ENCODE measurements at places on chromosomes 7 and 10.

- DNase-seq, result no peak
These were observed 91.6 kb downstream of the KCNMA1 start for GRCh38 chr10:77546042-77546441.

GRCh38 chr7:70470746-70471145 is 661.2 kb upstream of the GALNT17 start:
- no peak for DNase-seq

GRCh38 chr7:94088560-94088959 is 84.4 kb upstream of the BET1 start:
- DNase-seq, result peak; percentile 22

GRCh38 chr7:78179211-78179610 is 380.6 kb downstream of the PHTF2 start:
- DNase-seq, result no peak

DNA sequence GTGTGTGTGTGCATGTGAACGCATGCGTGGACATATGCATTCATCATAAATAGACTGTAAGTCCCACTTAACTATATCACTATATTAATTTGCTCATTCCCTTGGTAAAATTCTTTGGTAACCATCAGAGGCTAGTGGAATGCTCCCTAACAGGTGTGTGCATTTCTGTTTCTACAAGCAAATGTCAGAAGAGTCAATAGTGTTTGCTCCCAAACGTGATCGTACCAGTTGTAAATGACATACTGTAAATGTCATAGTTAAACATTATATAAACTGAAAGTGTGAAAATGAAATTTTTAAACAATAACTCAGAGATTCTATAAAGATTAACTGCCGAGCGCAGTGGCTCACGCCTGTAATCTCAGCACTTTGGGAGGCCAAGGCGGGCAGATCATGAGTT is 94.6 kb downstream of the ANLN start:
- no peak for DNase-seq

DNA sequence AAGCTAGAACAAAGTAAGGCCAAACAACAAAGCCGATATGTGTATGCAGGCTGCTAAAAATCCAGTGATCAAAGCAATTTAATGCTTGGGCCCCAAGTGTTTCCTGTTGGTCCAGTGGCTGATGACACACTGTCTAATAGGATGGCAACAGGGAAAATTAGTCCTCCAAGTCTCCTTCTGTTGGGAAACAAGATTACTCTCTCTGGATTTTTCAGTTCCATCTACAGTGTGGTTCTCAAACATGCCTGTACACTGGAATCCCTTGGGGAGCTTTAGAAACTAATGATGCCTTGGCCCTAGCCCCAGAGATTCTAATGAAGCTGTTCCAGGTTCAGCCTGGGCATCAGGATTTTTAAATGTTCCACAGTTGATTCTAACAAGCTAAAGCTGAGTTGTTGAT is 198.7 kb downstream of the AHR start:
- peak; percentile 23 for DNase-seq

- DNase-seq, result no peak
These were observed 7.4 kb downstream of the NRCAM start for GRCh38 chr7:108448584-108449505.

GRCh38 chr10:126207313-126207771 is 180.9 kb downstream of the ADAM12 start:
- DNase-seq, result peak; percentile 86

DNA sequence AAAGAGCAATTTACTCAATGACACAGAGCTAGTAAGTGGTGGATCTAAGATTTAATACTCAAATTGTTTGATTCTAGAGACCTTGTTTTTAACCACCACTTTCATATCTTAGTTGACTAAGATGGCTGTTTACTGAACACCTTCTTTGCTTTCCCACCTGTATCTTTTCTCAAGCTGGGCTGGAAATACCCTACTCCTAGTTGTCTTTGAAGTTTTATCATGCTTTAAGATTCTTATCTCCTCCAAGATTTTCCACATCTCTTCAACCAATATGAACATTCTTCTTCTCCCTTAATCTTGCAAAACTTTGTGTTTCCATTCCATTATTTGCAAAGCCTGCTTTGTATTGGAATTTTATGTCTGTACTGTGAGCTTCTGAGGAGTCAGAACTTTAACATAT is 157.9 kb downstream of the NXPH1 start:
- no peak for DNase-seq

- no peak for DNase-seq
These were observed at the start of gene GAD2 for GRCh38 chr10:26216585-26217395. TSS of gene GAD2 (plus strand) at chr10:26216774. CDS start at chr10:26216810, 36 bp downstream.

- DNase-seq, result no peak
These were observed 824.4 kb downstream of the GRID1 start for GRCh38 chr10:85542152-85542551.

DNA sequence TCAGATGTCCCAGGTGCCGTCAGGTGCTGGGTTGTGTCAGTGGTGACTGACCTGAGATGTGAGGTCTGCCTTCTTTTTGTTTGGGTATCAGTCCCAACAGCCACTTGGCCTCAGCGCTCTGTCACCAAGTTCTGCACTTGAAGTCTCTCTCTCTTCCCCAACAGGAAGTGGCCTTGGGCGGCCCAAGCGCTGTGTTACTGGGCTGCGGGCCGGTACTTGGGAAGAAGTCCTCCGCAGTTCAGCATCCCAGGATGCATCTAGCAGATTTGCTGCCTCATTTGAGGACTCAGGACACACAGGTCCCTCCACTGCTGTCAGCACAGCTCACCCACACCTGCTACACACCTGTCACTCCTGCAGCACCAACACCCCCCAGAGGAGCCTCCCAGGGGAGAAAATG is 40.1 kb downstream of the LYZL2 start:
- no peak for DNase-seq

DNA sequence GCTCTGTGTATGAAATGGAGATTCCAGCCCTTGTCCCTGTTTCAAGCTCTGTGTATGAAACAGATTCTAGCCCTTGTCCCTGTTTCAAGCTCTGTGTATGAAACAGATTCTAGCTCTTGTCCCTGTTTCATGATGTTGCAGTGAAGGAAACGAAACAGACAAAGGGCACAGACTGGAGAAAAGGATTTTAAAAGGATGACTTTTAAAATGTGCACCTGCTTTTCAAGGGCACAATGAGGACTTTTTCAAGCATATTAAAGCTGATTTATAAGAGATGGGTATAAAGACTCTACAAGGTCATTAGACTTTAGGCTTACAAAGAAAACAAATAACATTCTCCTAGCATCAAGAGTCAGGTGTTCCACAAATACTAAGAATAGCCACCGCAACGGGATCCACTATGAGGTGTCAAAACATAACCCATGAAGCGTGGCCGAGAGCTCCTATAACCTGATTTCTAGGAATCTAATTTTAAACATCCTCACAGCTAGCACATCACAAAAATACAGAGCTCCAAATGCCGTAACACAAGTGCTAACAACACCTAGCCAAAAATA is 29.0 kb downstream of the DIP2C start:
- no peak for DNase-seq

DNA sequence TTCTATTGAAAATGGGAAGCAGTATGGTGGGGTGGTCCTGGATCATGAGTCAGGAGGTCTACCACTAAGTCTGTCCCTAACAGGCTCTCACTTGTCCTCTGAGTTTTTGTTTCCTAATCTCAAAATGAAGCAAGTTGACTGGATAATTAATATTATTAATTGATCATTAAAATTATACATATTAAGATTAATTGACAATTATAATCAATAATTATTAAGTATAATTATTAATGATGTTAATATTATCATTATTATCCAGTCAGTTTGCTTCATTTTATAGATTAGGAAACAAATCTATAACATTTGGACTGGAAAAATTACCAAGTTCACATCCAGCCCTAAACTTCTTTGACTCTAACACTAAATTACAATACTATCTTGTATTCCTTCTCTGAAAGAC is 174.2 kb upstream of the KMT2E start:
- DNase-seq, result no peak

GRCh38 chr7:48441848-48442492 is 270.7 kb downstream of the ABCA13 start:
- no peak for DNase-seq

GRCh38 chr7:96238474-96238873 is 83.4 kb downstream of the SLC25A13 start:
- DNase-seq, result no peak

- DNase-seq, result peak; percentile 14
These were observed 10.9 kb upstream of the CHRM2 start for GRCh38 chr7:136857573-136857972.

DNA sequence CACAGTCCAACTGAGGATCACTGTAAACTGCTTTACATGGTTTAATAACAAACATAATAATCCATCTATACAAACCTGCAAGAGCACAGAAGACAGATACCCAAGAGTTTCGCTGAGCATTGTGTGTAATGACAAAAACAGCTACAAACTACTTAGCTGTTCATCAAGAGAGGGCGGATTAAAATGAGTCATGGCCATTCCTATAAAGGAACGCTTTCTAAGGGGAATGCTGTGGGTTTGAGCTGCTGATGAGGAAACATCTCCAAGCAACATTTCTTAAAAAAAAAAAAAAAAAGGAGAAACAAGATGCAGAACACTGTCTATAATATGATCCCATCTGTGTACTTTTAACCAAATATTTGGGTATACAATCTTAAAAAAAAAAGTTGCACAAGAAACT is 33.8 kb downstream of the VOPP1 start:
- peak; percentile 95 for DNase-seq

DNA sequence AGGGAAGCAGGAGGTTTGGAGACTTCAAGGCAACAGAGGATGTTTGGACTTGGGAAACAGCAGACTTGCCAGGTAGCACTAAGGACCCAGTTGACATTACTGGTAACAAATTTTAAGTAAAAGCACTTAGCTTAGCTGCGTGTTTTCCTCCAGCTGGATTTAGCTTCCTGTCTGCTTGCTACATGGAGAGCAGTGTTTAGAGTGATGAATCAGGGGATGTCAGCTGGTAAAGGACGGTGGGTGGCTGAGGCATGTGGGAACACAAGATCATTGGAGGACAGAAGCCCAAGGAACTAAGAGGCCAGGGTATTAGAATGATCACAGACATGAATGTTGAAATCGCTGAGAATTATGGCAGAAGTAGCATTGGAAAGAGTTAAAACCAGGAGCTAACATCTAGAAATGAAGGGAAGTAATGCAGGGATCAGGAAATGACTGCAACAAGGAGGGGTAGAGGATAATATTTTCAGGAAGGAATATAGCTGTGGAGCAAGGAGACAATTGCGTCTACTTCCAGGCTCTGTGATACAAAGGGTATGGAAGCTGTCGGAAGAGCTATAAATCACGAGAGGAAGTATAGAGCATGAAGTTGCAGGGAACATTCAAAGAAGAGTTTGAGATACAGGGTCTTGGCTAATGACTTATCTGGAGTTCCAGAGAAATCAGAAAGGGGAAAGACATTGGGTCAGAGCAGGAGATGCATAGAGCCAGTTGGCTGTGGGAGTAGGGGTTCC is 34.4 kb downstream of the CALD1 start:
- peak; percentile 64 for DNase-seq

GRCh38 chr7:15685358-15686294 is 857 bp downstream of the MEOX2 start:
- peak; percentile 56 for DNase-seq

GRCh38 chr10:111127081-111127848 is 50.4 kb downstream of the ADRA2A start:
- DNase-seq, result no peak

DNA sequence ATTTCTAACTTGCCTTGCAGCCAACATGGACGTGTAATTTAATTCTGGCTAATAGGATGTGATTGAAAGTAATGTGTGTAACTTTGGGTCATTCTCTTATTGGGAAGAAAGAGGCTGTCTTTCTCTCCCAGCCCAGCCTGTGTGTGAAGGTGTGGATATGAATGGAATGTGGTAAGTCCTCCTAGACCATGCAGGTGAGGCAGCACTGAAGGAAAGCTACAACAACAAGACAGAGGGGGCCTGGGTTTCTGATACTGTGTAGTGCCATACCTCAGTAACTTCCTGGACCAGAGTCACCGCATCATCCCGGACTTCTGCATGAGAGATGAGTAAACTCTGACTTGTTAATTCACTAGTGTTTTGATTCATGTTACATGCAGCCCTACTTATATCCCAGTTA is 237.0 kb downstream of the EXOC4 start:
- DNase-seq, result no peak

DNA sequence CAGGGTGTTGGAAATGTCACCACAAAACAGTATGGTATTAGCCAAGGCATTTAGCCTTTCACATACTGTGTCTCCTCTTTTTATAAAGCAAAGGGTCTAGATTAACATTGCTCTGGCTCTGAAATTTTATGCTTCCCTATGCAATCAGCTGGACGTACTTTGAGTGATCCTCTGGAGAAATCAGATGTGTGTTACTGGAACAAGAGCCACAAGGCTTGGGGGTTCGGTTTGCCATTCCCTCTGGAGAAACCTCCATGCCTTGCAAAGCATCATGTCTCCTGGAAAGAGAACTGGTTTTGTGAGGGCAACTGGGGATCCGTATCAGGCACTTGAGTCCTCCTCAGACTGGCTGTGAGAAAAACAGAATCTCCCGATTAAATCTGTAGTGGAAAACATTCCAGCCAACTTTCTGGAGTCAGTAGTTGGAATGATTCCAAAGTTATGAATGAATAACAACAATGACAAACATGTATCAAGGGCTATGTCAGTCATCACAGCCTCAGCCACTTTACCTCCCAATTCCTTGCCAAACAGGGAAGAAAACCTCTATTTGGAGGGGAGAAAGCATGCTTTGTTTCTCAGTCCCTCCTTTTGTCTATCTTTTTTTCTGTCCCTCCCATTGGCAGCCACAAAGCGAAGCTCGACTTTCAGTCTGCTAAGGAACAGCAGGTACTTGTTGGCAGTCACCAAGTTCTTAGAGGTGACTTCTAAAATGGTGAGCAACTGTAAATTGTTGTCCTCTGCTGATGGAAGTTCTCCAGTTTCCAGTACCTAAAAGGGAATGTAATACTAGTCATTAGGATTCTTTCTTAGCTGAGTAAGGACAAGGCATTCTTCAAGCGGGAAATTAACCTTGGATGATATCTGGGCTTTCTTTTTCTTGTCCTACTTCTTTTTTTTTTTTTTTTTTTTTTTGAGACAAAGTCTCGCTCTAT is 864.8 kb upstream of the AUTS2 start:
- peak; percentile 40 for DNase-seq

DNA sequence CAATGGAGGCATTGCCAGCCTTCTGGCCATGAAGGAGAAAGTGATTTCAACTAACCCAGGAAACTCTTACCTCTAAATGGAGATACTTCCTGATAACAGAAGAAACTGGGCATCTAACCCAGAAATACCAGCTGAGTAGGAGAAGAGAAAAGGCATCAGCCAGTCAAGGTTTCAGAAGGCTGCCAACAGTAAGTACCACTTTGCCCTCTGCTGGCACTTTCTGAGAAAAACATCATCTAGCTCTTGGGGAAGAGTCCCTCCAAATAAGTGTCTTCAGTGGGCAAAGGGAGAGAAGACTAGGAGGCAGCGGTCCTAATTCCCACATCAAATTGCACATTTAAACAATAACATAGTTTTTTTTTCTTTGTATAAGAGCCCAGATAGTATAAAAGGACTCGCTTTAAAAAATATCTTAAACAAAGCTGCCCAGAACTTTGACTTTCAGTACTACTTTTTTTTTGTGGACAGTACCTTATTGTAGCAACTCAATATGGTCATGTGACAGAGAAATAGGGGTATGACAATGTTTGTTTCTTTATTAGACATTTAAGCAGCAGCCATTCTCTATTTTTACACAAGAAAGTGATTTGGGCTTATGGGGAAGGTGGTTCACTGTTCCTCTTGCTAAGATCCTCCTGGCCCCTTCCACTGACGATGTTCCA is 157.3 kb downstream of the CTTNBP2 start:
- peak; percentile 48 for DNase-seq
